Spinal cord (tissue), 10 donors: ENCODE measurements at places on chromosomes 5 and 9.

GRCh38 chr5:179805529-179806249, 977 bp downstream of the MGAT4B start:
- DNase-seq, result no peak

GRCh38 chr9:127873223-127873691, 4.2 kb downstream of the AK1 start:
- peak; percentile 69 for DNase-seq

DNA sequence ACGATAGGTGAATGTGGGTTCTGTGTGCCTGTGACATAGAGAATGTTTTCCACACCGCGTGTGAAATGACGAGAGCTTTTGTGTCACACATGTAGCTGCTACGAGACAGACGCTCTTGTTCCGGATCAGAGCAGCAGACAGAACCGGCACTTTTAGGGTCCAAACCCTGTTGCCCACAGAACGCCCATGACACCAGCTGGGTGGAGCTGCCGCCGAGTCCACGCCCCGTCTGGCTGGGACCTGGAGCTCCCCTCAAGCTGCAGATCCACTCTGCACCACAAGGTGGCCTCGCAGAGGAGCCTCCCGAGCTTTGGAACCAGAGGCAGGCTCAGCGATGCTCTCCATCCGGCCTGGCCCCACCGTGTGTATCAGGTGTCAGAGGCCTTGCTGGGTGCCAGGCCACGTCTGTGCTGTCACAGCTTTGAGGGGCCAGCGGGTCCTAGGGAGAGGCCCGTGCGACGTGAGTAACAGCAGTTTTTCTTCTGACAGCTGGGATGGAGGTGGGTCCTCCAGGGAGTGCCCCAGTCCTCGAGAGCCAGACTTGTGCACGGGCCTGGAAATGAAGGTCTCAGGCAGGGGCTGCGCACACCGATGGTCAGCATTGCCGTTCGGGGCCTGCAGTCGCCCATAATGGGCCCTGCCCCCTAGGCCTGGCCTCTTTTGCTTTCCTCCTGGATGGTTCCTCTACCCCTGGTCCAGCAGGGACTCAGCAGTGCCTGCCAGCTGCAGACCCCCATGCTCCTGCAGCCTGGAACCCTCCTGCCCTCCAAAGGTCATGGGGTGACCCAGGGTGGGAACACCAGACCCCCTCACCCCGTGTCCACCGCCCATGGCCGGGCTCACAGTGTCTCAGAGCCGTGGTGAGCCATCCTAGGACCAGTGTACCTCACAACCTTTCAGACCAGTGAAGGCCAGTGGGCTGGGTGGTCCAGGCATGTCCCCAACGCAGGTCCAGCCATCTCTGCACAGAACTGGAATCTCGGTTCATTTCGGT, 2.5 kb upstream of the LRRC14B start:
- DNase-seq, result peak; percentile 92

- no peak for DNase-seq
Observed at GRCh38 chr9:107540164-107540561, 50.6 kb upstream of the KLF4 start.

DNA sequence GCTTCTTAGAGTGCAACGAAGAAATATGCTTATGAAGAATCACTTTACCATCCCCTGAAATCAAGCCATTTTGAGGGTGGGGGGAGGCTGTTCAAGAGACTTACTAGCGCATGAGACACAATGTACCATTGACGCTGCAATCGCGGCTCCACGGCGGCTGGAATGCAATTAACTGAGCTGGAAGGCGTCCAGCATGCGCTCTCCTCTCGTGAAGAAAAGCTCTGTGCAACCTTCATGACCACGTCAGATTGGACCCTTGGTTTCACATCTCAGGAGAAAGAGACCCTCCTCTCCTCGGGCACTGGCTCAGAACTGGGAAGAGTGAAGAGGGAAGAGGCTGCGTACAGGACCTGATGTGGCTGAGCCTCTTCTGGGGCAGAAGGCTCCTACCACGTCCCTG, 138.5 kb upstream of the IRX2 start:
- DNase-seq, result no peak

DNA sequence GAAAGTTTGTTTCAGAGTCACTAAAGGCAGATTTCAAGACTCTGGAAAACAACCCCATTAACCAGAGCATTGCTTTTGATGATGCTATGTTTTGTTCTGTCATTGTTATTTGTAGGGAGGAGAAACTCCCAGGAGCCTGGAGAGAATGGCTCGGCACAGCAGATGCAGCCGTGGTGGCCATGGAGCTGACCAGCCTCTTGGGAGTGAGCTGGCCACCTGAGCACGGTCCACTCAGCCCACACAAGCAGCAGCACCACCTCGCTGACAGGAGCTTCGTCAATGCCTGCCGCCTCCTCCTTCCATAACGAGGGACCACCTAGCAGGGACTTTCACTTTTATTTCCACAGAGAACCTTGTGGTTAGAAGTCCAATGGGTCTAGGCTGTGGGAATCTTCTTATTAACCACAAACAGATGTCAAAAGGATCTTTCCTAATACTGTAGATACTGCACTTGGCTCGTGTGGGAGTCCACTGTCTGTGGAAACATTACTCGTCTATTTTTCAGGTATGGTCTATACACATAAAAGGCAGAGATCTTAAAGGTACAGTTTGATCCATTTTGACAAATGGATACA, 21.0 kb upstream of the SMIM32 start:
- DNase-seq, result no peak
